Vagina (tissue), 2 donors: ENCODE measurements at places on chromosomes 16 and 17.

DNA sequence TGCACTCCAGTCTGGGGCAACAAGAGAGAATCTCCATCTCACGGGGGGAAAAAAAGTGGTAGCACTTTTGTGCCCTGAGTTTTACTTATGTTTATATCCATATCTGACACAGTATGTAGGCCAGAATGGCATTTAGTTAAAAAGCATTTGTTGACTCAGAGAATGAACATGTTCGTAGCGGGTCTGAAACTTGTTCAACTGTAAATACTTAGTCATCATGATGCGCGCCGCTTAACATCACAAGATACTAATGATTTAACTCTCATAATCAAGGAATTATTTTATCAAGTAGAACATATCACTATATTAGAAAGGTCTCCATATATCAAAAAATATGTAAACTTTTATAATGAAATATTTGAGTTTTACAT is 55.3 kb upstream of the ITGA2B start:
- no peak for DNase-seq

DNA sequence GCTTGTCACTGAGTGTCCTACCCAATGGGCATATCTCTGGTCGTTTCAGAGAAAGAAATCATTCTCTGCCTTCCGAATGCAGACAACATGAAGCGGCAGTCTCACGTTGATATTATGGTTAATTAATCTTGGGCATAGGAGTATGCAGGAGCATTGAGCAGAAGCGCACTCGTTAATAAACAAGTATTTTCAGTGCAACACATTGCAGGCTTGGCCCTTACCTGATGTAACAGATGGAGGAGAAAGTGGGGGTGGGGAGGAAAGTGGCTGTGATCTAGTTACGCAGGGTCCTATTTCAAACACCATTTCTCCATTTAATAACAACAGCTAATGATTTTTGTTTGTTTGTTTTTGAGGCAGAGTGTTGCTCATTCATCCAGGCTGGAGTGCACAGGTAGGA is 414.0 kb upstream of the RBFOX1 start:
- DNase-seq, result no peak

DNA sequence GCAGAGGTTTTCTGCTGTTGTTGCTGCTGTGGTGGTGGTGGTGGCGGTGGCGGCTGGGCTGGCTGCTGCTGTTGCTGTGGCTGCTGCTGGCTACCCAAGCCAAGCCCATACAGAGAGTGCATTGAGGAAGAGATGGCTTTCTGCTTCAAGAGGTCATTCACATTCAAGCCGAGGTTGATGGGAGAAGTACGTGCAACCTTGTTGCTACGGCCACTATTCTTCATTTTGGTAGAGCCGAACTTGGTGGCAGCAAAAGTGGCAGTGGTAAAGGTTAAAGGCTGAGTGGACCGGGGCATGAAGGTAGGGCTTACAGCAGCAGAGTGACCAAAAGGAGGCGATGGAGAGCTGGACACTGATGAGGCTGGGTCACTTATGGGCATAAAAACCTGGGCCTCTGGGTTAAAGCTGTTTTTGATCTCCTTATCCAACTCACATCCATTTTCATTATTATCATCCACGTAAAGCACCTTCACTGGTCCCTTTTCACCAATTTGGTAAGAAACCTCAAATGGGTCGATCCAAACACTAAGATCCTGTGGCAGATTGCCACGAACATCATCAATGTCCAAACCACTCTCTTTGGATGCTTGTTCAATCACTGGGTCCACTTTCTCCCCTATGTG is 2.8 kb downstream of the TOB1 start:
- no peak for DNase-seq

- no peak for DNase-seq
Observed at GRCh38 chr17:61551255-61551742, 39.7 kb downstream of the NACA2 start.

DNA sequence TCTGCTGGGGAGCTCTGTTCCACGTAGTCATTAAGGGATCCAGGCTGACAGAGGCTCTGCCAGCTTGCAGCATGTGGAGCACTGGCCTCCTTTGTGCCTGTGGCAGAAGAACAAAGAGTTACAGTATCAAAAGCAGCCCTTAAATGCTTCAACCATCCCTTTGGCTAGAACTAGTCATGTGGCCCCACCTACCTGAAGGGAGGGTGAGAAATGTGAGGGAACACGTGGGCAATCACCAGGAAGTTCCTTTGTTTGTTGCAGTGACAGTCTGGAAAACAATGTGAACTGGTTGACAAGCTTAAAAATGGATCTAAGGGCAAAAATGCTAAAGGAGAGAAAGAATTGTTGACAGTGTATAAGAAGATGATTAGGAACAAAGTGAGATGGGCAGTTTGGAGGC is 290.4 kb upstream of the HSBP1 start:
- DNase-seq, result no peak

DNA sequence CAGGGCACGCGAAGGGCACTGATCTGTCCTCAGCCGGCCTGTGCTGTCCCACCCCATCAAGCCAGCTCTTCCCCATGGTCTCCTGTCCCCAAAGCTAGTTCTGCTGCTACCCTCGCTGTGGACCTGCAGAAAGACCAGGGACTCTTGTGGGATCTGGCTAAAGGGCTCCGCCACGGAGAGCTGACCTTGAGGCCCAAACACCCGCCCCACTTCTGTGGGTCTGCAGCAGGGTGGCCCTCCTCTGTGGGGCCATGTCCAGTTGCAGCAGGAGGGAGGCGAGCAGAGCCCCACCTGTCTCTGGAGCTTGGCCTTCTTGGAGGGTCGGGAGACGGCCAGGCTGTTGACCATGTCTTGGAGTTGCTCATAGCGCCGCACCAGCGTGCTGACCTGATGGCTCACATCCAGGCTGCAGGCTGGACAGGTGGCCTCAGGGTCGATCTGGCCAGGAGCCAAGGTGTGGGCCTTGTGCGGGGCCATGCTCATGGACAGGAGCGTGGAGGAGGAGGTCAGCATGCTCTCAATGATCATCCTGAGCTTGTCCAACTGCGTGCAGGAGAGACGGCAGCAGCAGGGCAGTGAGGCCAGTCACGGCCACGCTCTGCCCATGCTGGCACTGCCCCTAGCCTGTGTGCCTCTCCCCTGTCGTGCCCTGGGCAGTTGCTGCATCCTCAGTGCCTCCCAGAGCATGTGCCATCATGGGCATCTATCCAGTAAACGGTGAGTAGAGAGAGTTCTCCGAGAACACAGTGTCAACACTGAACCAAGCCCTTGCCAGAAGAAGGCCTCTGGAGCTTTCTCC is 16.6 kb downstream of the UBALD2 start:
- DNase-seq, result peak; percentile 89
